ENCODE measurements at places on chromosomes 3 and 15.

DNA sequence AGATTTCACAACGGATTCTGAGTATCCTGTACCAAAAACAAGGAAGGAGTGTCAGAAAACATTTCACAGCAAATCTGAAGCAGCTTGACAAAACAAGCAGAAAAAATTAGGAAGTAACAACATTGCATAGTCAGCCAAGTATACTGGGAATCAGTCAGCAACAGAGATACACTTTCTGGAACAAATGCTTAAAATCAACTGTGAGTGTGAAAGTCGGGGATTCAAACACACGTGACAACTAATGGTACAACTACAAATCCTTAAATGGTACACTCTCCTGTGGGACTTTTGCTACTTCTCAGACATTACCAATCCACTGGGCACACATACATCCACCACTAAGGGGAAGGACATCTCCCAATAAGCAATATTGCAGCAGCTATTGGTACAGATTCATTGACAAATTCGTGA lies 296.6 kb upstream of the MME start:
- DNase-seq: no peak

- DNase-seq: no peak
These were observed 79.3 kb upstream of the SKOR1 start for GRCh38 chr15:67746022-67746421.

DNA sequence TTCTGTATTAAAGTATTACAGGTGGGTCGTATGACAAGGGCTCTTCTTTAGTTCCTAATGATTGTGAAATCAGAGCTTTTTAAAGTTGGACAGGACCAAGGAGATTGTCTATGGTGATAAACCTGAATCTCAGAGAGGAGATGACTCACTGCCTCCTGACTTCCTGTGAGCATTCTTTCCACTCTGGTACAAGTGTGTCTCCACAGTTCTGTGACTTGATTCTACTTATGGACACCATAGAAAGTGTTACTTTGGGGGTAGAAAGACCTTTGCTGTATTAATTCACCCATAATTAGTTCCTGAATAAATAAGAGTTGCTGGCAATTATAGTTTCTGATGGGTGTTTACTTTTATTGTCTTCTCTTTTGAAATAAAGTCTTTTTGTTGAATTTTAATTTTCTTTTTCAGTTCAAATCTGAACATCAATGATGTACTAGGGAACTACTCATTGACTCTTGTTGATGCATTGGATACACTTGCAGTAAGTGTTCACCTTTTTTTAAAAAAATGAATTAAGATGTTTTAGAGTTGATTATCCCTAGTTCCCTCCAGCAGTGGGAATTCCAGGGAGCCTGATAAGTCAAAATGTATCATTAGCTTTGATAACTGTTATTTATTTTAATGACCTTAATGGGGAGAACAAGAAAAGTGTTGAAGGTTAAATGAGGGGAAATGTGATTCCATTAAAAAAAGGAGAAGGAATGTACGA lies 7.4 kb downstream of the EDEM1 start:
- DNase-seq: no peak

GRCh38 chr3:30145281-30145680 lies 461.1 kb upstream of the TGFBR2 start:
- DNase-seq: no peak

DNA sequence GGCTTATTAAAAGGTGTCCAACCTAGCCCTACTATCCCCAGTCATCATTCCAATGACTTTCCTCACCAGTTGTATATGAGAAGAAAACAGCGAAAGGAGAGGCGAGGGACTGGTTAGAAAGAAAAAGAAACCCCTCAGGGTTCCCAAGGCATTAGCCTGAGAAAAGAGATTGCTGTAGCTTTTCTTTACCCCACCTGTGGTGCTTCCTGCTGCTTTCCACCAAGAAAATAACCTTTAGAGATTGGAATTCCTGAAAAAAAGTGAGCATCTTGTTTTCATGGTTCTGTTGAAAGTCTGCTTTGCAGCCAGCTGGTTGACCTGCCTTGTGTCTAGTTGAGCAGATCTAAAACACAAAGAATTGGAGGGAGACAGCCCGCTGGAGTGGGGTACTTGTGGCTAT lies 196.4 kb downstream of the CADPS start:
- DNase-seq: no peak

GRCh38 chr3:180311242-180311641 lies 274.5 kb upstream of the PEX5L start:
- no peak for DNase-seq

DNA sequence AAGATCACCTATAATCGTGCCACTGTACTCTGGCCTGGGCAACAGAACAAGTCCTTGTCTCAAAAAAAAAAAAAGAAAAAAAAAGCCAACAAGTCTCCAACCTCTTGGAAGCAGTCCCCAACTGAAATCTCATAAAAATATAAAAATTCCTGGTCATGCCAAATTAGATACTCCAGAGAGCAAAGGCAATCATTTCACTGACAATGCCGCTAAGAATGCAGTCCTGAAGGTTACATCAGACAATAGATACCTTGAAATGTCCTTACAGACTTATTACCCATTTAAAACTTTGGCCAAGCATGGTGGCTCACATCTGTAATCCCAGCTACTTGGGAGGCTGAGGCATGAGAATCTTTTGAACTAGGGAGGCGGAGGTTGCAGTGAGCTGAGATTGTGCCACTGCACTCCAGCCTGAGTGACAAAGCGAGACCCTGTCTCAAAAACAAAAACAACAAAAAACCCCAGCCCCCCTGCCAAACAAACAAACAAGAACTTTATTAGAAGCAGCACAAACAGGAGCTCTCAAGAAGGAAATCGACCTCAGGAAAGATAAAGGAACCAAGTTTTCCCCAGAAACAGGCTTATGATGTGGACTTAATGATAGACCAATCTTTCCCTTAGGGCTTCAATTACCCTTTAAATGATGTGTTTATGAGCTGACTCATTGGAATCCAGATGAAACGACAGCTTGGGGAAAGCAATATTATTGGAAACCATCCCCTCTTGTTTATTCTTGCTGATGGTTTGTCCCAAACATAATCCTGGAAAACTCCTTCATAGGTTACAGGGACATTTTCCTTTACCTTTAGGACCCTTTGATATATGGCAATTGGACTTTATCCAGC lies 53.1 kb upstream of the XCR1 start:
- no peak for DNase-seq

DNA sequence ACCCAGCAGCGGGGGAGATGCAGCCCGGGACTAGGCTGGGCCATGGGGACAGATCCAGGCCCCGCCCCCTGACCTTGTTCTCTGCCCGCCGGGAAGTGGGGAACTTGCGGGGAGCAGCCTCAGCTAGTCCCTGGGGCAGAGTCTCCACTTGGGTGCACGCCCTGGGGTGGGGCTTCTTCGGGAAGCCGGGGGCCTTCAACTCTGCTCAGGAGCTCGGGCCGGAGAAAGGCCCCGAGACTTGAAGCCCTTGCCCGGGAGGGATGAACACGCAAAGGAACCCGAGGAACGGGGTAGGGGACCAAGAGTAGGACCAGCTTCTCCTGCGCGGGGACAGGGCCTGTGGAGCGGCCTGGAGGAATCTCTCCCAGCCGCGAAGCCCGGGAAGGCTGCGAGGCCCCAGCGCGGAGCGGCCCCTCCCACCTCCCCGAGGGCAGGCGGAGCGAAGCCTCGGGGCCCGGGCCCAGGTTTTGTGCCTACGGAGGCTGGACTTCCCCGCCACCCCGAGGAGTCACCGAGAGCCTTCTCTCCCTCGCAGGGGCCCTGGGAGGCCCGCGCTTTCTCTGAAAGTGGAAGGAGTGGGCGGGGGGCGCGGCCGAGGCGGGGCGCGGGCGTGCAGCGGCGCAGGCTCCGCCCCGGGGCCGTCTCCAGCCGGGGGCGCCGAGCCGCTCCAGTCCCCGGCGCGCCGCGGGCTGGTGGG lies at the start of gene ITPKA:
Gene ITPKA, plus strand, starts transcription at position 670 of the 697 bp plus-strand sequence. CDS start 54 bp downstream, outside the sequence.
- peak; percentile 93 for DNase-seq

- DNase-seq: no peak
These were observed 437 bp downstream of the KLF13 start for GRCh38 chr15:31326875-31327668.

- DNase-seq: no peak
These were observed 88.7 kb downstream of the ANKRD28 start for GRCh38 chr3:15708882-15709677.

GRCh38 chr3:143529798-143530197 lies 318.5 kb downstream of the SLC9A9 start:
- DNase-seq: no peak

DNA sequence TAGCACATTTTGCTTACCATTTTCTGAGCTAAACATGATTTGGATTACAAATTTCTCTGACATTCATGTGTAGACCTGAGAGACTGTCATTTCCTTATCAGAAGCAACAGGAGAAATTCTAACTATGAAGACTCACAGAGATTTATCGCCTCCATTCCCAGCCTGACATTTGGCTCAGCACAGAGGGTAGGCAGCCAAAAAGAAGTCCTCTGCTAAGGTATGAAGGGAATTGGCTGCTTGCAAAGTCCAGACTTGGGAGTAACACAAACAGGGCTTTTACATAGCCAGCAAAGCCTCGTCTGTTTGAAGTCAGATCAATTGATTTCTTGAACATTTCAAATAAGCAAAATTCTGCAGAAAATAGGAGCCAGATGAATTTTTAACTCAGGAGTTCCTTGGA lies 57.0 kb upstream of the CMSS1 start:
- no peak for DNase-seq

GRCh38 chr3:129633751-129634481 lies 27.4 kb upstream of the PLXND1 start:
- DNase-seq: no peak

- DNase-seq: no peak
These were observed 75.5 kb downstream of the DLG1 start for GRCh38 chr3:197222937-197223370.

- no peak for DNase-seq
These were observed 10.7 kb downstream of the PDE8A start for GRCh38 chr15:84992157-84992944.

GRCh38 chr15:40100947-40101905 lies 7.5 kb downstream of the BMF start:
- DNase-seq: no peak

- peak; percentile 41 for DNase-seq
These were observed 74.7 kb downstream of the XXYLT1 start for GRCh38 chr3:195196266-195196665.

- DNase-seq: no peak
These were observed 55.0 kb downstream of the FEZF2 start for GRCh38 chr3:62318365-62318751.

DNA sequence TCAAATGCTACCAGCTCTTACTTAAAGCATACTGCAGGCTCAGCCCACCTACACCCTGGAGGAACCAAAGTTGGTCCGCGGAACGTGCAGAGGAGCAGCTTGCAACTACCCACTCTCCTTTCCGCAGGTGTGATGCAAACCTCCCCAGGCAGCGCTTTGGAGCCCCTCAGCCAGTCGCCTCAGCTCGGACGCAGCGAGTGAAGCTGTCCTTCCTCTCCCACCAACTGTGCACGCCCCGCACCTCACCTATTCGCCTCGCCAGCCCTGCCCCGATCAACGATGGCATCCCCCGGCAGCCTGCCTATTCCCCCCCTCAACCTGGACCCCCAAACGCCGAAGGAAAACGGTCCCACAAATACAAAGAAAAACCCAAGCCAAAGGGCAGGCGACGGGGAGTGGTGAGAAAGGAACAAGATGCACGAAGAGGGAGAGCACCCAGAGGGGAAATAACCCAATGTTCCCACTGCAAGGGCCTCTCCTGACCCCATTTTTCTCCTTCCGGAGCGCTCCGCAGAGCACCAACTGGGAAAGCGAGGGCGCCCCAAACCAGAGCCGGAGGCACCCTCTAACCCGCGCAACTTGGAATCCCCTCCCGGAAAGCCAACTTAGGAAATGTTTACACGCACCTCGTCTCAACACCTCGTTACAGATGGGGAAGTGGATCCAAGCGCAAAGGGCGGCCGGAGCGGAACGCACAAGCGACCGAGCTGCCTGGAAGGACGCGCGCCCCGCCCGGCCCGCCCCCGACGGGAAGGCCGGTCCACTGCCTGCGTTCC lies 665 bp downstream of the GLB1 start:
- peak; percentile 79 for DNase-seq

- no peak for DNase-seq
These were observed 124.0 kb upstream of the STT3B start for GRCh38 chr3:31408720-31409119.

- DNase-seq: no peak
These were observed 57.7 kb downstream of the IL16 start for GRCh38 chr15:81254277-81254915.

DNA sequence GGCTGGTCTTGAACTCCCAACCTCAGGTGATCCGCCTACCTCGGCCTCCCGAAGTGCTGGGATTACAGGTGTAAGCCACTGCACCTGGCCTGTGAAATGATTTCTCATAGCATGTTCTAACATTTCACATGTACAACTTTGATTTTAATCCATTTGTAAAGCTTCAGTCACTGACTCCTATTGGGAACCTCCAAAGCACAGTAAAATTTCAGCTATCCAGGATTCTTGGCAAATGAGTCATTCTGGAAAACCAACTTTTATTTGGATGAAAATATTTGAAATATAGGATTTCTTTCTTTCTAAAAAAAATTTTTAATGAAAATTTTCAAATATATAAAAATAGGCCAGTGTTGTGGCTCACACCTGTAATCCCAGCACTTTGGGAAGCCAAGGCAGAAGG lies 2.7 kb upstream of the LMAN1L start:
- DNase-seq: no peak

DNA sequence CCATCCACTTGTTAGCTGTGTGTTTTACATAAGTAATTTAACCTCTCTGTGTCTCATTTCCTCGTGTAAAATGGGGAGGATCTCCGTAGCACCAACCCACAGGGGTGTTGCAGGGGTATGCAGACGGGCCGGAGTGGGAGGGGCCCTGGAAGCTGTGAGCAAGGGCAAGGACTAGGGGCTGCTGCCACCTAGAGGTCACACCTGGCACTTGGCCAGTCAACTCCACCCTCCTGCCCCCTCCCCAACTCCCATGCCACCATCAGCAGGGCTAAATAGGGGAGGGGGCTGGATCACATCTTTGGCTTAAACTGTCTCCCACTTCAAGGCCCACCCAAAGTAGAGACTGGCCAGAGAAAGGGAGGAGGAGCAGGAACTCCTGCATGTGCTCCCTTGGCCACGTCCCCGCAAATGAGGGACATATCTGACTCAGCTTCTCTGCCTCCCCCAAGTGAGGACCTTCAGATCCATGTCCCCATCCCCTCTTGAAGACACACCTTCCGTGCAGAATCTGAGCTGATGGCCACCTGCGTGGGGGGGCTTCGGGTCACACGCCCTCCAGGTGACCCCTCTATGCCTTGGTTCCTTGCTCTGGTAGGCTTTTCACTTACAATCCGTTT lies 2.6 kb downstream of the CCDC9B start:
- DNase-seq: peak; percentile 85

DNA sequence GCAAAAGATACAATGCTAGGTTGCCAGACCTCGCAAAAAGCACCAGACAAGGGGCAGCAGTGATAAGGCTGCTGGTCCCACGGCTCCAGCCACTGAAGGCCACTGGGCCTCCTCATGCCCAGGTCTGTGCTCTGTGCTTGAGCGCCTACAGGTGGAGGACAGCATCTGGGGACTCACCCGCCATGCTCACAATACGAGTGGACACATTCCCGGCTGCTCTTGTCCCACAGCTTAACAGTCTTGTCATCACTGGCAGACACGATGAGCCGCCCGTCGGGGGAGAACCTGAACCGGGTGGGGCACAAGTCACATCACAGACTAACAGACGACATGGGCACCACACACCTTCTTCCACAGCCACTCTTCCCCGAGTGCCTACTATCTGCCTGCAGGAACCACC lies 7.4 kb downstream of the POC1A start:
- no peak for DNase-seq

All from retina (tissue), 1 donor.